ENCODE measurements at places on chromosomes 6 and 20.

GRCh38 chr6:114833211-114833610, 490.4 kb upstream of the HS3ST5 start:
- H3K36me3 ChIP-seq, result no peaks in the 10 kb centered on the region
- no peak for DNase-seq
- H3K27me3 ChIP-seq, result no peaks in the 10 kb centered on the region
- no peak overlapping the region for H3K4me3 ChIP-seq
- H3K27ac ChIP-seq, result no peak overlapping the region

DNA sequence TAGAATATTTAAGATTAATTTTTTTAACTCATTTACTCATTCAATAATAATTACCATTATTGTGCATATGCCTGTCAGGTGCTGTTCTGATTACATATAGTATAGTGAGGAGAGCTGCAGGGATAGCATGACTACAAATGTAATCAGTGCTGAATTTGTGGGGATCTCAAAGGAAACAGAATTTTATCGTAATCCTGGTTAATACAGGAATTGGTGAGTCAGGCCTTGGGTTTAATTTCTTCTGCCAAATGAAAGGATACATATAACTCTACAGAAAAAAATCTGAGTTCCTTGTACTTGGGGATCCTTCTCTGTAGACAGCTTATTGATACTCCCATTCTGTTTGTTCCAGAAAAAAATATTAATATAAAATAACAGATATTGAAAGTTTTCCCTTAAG, 297.2 kb downstream of the GJA1 start:
- no peaks in the 10 kb centered on the region for H3K36me3 ChIP-seq
- H3K4me1 ChIP-seq, result no peaks in the 10 kb centered on the region
- no peak overlapping the region for H3K27ac ChIP-seq

DNA sequence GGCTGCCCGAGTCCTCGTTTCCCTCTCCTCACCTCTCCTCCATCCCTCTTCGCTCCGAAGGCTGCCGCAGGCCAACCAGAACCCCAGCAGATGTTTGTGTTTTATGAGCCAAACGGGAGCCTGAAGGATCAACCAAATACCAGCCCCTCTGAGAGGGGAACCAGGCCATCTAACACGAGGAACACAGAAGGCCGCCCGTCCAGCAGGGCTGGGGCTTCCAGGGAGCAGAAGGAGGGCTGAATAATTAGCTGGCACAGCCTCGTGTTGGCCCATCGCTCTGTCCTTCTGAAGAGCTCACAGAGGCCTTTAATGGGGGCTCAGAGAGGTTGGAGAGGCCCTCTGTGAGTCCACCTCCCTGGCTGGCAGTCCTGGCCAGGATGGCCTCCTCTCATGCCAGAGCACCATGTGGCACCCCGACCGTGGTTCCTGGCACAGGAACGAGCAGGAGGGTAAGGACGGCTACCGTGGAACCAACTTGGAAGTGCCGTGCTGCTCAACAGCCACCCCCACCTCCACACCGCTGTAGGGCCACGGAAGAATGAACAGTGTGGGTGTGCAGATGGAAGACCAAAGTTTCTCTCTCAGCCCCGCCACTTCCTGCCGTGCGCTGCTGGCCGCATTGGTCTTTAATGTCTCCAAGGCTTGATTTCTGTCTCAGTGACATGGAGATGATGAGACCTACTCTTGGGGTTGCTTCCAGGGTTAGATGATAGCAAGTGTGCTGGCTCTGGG, 155.2 kb downstream of the SCML4 start:
- H3K27ac ChIP-seq, result no peak overlapping the region
- H3K4me3 ChIP-seq, result no peak overlapping the region
- H3K27me3 ChIP-seq, result peaks cover 12% of the 10 kb centered on the region
- no peaks in the 10 kb centered on the region for H3K36me3 ChIP-seq
- H3K4me1 ChIP-seq, result peaks cover 30% of the 10 kb centered on the region

- DNase-seq, result no peak
- no peak overlapping the region for H3K27ac ChIP-seq
- no peak overlapping the region for H3K4me3 ChIP-seq
- no peaks in the 10 kb centered on the region for H3K27me3 ChIP-seq
- no peaks in the 10 kb centered on the region for H3K4me1 ChIP-seq
These were observed 47.6 kb downstream of the EPHA7 start for GRCh38 chr6:93371756-93372155.

DNA sequence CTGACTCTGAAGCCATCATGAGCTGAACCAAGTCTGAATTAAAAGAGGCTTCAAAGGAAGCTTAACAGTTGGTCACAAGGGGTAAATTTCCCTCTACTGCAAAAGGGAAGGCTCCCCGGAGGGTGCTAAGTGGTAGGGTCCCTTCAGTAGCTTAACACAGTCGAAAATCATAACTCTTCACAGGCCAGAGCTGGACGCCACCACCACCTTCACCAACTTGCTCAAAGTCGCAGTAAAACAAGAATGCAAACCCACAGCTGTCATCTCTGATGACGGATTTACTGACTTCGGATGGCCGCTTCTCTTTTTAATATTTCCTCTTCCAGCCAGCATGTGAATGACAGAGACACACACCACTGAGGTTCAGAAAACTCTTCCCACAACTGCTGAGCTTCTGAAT, 144.7 kb upstream of the FBXL4 start:
- no peak overlapping the region for H3K4me3 ChIP-seq
- peaks cover 45% of the 10 kb centered on the region for H3K27me3 ChIP-seq
- no peaks in the 10 kb centered on the region for H3K36me3 ChIP-seq
- H3K27ac ChIP-seq, result no peak overlapping the region
- no peak for DNase-seq

Data from activated T-helper 2 cell treated with anti-CD3 and anti-CD28 coated beads, Interferon-gamma antibody, Interleukin-2, Interleukin-4, amounts not matched to agents 10 μg/mL and 5 μg/mL and 100 μg/mL, durations not matched to agents 14 hours and 24 hours and 36 hours (primary cell).